ENCODE measurements at places on chromosomes 5 and 9. TPM values are rescaled to one million over a fixed set of nuclear protein-coding genes. Genes with fewer than 3 reads are reported as not detected.
A peak's percentile ranks its signal among the peaks of the same experiment; 100 is the strongest.

DNA sequence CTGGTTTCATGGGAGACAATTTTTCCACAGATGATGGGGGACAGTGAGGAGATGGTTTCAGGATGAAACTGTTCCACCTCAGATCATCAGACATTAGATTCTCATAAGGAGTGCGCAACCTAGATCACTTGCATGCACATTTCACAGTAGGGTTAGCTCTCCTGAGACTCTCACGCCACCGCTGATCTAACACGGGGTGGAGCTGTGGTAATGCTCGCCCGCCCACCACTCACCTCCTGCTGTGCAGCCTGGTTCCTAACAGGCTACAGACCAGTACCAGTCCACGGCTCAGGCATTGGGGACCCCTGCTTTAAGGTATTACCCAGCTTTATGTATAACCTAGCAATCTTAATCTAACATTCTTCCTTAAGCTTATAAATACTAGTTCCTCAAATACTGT is 35.6 kb downstream of the TTC39B start:
- H3K4me1 ChIP-seq = no peaks in the 10 kb centered on the region
- no peaks in the 10 kb centered on the region for H3K36me3 ChIP-seq
- no peak overlapping the region for H3K27ac ChIP-seq
- H3K4me3 ChIP-seq = no peak overlapping the region
- DNase-seq = no peak

- H3K4me3 ChIP-seq = no peak overlapping the region
- no peak overlapping the region for H3K27ac ChIP-seq
- DNase-seq = no peak
- H3K27me3 ChIP-seq = no peaks in the 10 kb centered on the region
- H3K4me1 ChIP-seq = peaks cover 6% of the 10 kb centered on the region
Observed at GRCh38 chr9:101536351-101536750, 2.7 kb downstream of the RNF20 start.

DNA sequence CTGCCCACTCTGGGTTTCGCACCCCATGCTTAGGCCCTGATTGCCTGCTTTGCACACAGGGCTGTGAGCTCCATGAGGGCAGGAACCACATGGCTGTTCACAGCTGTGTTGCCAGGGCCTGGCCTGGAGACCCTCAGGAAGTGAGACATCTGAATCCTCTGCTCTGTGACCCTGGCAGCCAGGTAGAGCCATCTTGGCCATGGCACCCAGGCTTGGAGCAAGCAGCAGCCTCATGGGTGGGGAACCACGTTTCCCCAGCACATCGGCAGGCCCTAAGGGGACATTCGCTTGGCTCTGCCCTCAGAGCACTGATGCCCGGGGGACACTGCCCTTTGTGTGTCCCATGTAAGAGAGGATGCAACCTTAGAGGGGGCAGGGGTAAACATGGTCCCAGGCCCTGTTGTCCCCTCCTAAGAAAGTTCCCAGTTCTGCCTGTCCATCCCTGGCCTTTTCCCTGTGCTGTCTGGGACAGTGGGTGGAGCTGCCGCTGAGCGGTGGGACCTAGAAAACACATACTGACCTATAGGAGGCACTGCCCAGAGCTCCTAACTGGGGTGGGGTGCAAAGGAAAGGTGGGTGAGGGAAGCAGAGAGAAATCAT is 144.1 kb upstream of the IER5L start:
- H3K4me1 ChIP-seq = peaks cover 6% of the 10 kb centered on the region
- no peaks in the 10 kb centered on the region for H3K36me3 ChIP-seq
- H3K27ac ChIP-seq = no peak overlapping the region
- H3K4me3 ChIP-seq = no peak overlapping the region
- no peak for DNase-seq

DNA sequence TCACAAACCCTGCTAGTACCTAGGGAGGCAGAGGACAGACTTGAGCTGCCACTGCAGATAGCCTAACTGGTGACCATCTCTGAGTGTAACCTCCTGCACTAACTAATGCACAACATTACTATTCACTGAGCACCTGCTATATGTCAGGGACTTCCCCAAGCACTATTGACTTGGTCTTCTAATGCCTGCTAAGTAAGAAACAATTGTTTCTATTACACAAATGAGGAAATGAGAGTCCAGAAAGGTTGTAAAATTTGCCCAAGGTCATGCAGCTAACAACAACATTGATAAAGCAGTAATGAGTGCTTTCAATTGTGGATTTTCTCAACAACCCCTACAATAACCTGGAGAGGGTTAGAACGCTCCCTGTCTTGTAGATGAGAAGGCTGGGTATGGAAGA is 183.7 kb downstream of the ZNF462 start:
- no peaks in the 10 kb centered on the region for H3K27me3 ChIP-seq
- no peaks in the 10 kb centered on the region for H3K36me3 ChIP-seq
- no peak overlapping the region for H3K4me3 ChIP-seq
- H3K27ac ChIP-seq = no peak overlapping the region
- no peaks in the 10 kb centered on the region for H3K4me1 ChIP-seq
- no peak for DNase-seq

DNA sequence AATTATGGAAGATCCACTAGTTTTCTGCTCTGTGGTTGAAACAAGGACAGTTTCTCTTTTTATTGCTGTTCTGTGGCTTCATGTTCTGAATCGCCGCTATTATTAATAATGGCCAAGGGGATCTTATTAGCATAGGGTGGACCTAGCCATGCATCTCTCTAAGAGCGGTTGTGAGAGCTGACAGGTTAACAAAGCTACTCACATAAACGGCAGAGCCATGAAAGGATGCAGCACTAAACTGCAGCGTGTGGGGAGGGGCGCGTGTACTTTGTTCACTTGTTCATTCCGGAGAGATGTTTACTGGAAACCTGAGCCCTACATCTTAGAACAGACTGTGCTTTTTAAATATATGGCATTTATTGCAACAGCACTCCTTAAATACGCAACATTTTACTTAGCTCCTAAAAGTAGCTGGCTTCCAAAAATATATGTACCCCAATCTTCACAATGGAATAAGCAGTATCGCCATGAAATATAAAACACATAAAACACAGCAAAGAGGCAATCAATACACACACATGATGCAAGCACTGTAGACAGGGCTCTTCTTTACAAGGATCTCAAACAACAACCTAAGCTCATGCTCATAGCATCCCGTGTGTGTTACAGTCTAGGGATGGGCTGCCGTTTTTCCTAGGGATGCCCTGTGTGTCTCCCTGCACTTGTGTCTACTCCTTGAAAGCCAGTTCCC is 424.6 kb downstream of the MED10 start:
- no peaks in the 10 kb centered on the region for H3K27me3 ChIP-seq
- DNase-seq = no peak
- H3K27ac ChIP-seq = no peak overlapping the region

DNA sequence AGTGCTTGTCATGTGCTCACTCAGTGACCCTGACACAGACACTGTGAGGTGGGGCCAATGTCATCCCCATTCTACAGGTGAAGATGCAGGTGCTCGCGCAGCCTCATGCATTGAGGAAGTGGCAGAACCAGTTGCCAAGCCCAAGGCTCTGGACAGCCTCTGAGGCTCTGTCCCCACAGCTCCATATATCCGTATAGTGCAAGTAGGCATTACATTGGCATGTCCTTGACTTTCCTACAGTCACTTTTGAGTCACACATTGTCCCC is 58.8 kb upstream of the ANGPTL2 start:
- H3K36me3 ChIP-seq = no peaks in the 10 kb centered on the region
- H3K27ac ChIP-seq = no peak overlapping the region
- no peaks in the 10 kb centered on the region for H3K4me1 ChIP-seq
- H3K4me3 ChIP-seq = no peak overlapping the region

DNA sequence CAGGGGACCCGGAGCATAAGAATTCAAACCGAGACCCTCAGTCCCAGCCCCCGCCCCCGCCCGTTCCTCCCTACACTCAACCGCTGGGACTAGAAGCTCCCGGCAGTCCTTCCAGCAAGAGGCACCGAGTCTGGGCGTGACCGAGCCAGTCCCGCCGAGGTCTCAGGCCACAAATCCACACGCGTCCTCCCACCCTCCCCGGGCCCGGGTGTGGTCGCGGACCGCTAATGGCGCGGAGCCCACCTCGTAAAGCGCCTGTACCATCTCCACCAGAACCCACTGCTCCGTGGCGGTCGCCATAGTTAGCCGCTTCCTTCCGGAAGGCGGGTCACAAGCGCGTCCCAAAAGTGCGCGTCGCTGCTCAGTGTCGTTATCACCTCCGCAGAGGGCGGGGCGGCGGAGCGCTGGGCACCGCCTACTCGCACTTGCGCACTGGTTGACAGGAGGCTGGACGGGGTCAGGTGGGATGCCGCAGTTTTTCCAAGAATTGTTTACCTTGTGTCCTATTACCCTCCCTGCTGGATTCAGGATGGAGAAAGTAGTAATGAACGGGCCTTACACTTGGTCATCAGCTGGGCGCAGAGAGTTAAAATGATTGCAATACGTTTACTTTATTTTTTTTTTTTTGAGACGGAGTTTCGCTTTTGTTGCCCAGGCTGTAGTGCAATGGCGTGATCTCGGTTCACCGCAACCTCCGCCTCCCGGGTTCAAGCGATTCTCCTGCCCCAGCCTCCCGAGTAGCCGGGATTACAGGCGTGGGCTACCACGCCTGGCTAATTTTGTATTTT is at the start of gene SPTLC1:
SPTLC1 (minus strand) TSS at position 343 of the 788 bp plus-strand sequence; CDS start at position 300, 43 bp downstream.
- peaks cover 3% of the 10 kb centered on the region for H3K4me1 ChIP-seq
- no peaks in the 10 kb centered on the region for H3K27me3 ChIP-seq
- no peaks in the 10 kb centered on the region for H3K36me3 ChIP-seq
- peak; percentile 96 for DNase-seq
- H3K27ac ChIP-seq = peak within 1 kb of the TSS; percentile 84
- H3K4me3 ChIP-seq = peak within 1 kb of the TSS; percentile 68

- H3K27me3 ChIP-seq = no peaks in the 10 kb centered on the region
- no peak overlapping the region for H3K27ac ChIP-seq
- H3K4me3 ChIP-seq = no peak overlapping the region
- no peaks in the 10 kb centered on the region for H3K4me1 ChIP-seq
- no peak for DNase-seq
Observed at GRCh38 chr5:175384724-175385552, 59.0 kb downstream of the DRD1 start.

GRCh38 chr9:87498046-87498810 is 561 bp downstream of the DAPK1 start:
- DNase-seq = peak; percentile 43
- no peaks in the 10 kb centered on the region for H3K36me3 ChIP-seq
- no peaks in the 10 kb centered on the region for H3K4me1 ChIP-seq
- peak overlapping the region; percentile 70 for H3K4me3 ChIP-seq

DNA sequence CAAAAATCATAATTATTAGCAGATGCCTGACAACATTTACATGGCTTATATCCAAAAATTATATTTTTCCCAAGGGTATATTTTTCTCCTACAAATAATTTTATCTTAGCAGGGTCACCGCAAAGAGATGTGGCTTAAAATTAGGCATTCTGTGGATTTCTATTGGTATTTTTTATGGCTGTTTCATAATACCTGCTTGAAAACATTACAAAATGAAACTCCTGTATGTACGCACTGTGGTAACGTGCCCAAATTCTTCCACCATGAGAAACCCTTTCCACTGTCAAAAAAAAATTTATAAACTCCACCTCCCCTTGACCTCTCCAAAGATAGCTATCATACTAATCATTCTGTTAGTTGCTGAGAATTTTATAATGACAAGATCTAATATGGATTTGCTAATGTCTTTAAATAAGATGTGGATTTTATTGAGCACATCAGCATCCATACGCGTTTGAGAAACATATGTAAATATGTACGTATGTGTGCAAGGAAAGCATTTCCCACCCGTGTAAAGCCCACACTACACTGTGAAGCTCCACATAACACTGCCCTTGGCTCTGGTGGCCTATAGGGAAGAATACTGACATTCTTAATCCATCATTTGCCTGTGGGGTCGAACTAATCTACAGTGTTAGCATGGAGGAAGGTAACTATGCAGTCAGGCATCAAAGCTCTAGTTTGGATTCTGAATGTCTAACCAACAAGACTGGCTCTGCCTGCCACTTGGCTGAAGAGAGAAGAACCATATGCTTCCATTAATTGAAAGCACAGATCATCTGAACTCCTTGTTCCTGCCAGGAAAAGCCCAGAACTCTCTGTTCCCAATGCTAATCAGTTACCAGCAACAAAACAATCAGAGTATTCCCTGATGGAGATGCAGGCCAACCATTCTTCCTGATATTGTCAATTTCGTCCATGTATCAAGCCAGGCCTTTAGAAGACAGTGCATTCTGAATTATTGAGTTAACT is 244.7 kb downstream of the SPOCK1 start:
- H3K36me3 ChIP-seq = no peaks in the 10 kb centered on the region
- DNase-seq = no peak
- H3K4me3 ChIP-seq = no peak overlapping the region
- no peaks in the 10 kb centered on the region for H3K4me1 ChIP-seq

- no peak for DNase-seq
- no peak overlapping the region for H3K4me3 ChIP-seq
- H3K27ac ChIP-seq = no peak overlapping the region
- no peaks in the 10 kb centered on the region for H3K27me3 ChIP-seq
- H3K36me3 ChIP-seq = no peaks in the 10 kb centered on the region
- no peaks in the 10 kb centered on the region for H3K4me1 ChIP-seq
Observed at GRCh38 chr5:21574438-21574837, 1278.7 kb downstream of the CDH12 start.

DNA sequence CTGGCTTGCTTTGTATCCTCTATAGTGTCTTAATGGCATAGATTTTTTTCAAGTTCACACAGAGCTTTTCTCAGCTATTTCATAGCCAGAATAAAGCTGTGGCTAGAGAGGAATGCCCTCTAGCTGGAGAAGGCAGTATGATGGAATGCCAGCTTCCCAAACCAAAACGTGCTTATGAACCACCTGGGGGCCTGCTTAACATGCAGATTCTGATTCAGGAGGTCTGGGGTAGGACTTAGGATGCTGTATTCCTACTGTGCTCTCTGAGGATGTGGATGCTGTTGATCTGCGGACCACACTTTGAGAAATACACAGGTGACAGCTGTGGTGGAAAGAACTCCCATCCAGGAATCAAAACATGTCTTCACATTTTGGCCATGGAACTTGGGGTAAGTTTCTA is 49.9 kb upstream of the DPYSL3 start:
- no peaks in the 10 kb centered on the region for H3K4me1 ChIP-seq
- H3K36me3 ChIP-seq = no peaks in the 10 kb centered on the region
- H3K4me3 ChIP-seq = no peak overlapping the region
- DNase-seq = no peak

DNA sequence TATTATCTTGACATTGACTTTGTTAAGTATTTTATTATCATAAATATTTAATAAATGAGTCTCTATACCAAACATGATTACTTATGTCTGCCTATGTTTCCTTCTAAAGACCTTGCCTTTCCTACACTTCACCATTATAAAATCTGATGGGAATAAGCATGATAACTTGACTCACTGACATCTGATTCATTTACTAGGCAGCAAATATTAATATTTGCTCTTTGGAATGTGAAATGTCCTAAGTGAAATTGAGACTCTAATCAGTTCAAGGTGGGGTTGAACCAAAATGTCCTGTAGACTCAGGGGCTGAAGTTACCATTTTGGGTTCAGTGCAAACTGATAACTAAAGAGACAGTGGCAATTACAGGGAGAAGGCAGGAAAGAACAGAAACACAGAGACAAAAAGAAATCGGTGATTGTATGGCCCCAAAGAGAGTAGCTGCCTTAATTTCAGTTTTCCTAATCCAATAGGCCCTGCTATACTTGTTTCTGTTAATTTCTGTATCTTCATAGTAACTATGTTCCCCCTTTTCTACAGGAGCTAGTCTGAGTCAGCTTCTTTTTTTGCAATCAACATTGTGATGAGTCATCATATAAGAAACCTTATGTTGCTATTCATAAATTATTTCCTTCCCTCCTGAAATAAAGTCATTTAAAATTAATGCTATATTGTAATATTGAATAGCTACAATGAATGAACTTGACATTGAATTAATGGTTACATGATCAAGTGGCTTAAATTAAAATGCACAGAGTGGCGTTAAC is 296.8 kb downstream of the PDE4D start:
- no peak overlapping the region for H3K4me3 ChIP-seq
- H3K36me3 ChIP-seq = no peaks in the 10 kb centered on the region
- peaks cover 4% of the 10 kb centered on the region for H3K4me1 ChIP-seq
- no peak for DNase-seq

Gene HTR4
- 8.9 TPM for total RNA-seq

Gene GRM6
- total RNA-seq = not detected

Gene TMEM245
- 25.1 TPM for total RNA-seq

Gene CFAP157
- not detected for total RNA-seq

Gene CTSV
- 4.8 TPM for total RNA-seq

Measured in colonic mucosa (tissue), 4 donors.